Natural killer cell (primary cell): ENCODE measurements at places on chromosomes 7 and 10.

- H3K4me3 ChIP-seq = no peak overlapping the region
- DNase-seq = no peak
- no peaks in the 10 kb centered on the region for H3K4me1 ChIP-seq
- no peaks in the 10 kb centered on the region for H3K27me3 ChIP-seq
- H3K27ac ChIP-seq = no peak overlapping the region
- H3K36me3 ChIP-seq = no peaks in the 10 kb centered on the region
These were observed 16.0 kb downstream of the TET1 start for GRCh38 chr10:68576118-68576517.

- no peaks in the 10 kb centered on the region for H3K4me1 ChIP-seq
- H3K36me3 ChIP-seq = no peaks in the 10 kb centered on the region
- H3K27ac ChIP-seq = no peak overlapping the region
- no peak overlapping the region for H3K4me3 ChIP-seq
- H3K27me3 ChIP-seq = no peaks in the 10 kb centered on the region
These were observed 248.1 kb upstream of the HABP2 start for GRCh38 chr10:113304726-113305125.

GRCh38 chr7:121440857-121441503 is 44.9 kb upstream of the FAM3C start:
- H3K36me3 ChIP-seq = no peaks in the 10 kb centered on the region
- peak overlapping the region; percentile 79 for H3K27ac ChIP-seq
- peak; percentile 27 for DNase-seq
- H3K4me3 ChIP-seq = peak overlapping the region; percentile 18
- H3K4me1 ChIP-seq = peaks cover 21% of the 10 kb centered on the region
- no peaks in the 10 kb centered on the region for H3K27me3 ChIP-seq

- H3K4me1 ChIP-seq = peaks cover 5% of the 10 kb centered on the region
- no peak overlapping the region for H3K4me3 ChIP-seq
- H3K36me3 ChIP-seq = no peaks in the 10 kb centered on the region
- H3K27ac ChIP-seq = no peak overlapping the region
These were observed 2.9 kb downstream of the MYH16 start for GRCh38 chr7:99275496-99275895.

- H3K27me3 ChIP-seq = no peaks in the 10 kb centered on the region
- H3K36me3 ChIP-seq = no peaks in the 10 kb centered on the region
- no peak for DNase-seq
- no peaks in the 10 kb centered on the region for H3K4me1 ChIP-seq
These were observed 113.8 kb downstream of the PRPF18 start for GRCh38 chr10:13700473-13701144.

DNA sequence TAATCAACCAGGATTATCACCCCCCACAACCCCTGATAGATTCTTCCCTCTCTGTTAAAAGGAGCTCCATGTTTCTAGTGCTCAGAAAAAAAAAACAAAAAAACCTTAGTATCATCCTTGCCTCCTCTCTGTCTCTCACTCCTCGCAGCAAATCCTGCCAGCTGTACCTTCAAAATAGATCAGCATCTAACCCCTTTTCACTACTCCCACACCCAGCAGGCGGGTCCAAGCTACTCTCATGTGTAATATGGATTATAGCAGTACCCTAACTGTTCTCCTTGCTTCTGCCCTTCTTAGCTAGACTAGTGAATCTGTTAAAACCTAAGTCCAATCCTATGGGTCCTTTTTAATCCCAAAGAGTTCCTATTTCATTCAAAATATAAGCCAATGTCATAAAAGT is 667.4 kb downstream of the MAGI2 start:
- H3K36me3 ChIP-seq = no peaks in the 10 kb centered on the region
- no peaks in the 10 kb centered on the region for H3K27me3 ChIP-seq
- H3K4me3 ChIP-seq = no peak overlapping the region

DNA sequence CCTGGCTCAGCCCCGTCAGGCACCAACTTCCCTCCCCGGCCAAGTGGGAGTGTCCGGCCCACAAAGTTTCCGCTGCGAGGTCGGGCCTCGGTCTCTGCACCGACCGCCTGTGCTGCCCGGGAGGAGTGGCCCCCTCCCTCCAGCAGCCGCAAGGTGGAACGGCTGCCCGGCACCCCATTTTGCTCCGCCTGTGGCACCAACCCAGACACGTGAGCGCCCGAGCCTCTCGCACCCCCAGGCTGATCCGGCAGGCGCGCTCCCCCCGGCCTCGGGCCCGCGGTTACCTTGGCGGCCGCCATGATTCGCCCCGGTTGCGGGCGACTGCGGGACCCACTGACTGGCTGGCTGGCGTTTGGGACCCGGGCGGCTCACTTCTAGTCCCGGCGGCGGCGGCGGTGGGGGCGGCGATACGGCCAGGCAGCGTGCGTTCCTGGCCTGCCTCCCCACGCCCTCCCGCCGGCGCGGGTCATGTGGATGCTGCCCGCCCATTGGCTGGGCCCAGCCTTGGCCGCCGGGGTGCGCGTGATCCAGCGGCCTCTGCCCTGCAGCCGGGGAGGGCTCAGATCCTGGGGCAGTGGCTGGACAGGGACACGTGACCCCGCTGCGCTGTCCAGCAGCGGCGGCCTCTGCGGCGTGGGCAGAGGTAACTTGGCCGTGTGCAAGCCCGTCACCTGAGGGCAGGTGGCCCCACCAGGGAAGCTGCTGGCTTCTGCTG is at the start of gene SLC25A13:
Gene SLC25A13, minus strand, starts transcription at position 441 of the 715 bp plus-strand sequence. Its CDS starts 142 bp downstream, at position 299.
- no peaks in the 10 kb centered on the region for H3K36me3 ChIP-seq
- H3K4me1 ChIP-seq = peaks cover 4% of the 10 kb centered on the region
- peak; percentile 59 for DNase-seq
- H3K4me3 ChIP-seq = peak within 1 kb of the TSS; percentile 92
- no peaks in the 10 kb centered on the region for H3K27me3 ChIP-seq
- peak within 1 kb of the TSS; percentile 90 for H3K27ac ChIP-seq

DNA sequence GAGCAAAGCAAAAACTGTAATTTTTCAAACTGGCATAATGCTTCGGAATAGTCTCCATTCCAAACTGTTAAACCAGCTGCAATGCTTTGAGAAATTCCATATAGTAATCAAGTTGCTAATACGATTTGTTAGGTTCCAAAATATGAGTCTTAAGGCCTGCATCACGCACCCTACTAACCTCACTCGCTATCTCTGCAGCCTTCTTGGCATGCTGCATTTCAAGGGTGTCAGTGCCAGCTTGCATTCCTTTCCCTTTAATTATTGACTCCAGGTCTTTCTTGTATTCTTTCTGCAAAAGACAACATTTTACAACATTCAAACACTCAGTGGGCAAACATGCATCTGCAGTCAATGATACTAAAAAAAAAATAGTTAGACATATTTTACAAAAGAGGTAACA is 61.8 kb downstream of the NEBL start:
- H3K27me3 ChIP-seq = no peaks in the 10 kb centered on the region
- H3K27ac ChIP-seq = no peak overlapping the region
- no peak for DNase-seq

- H3K4me1 ChIP-seq = peaks cover 17% of the 10 kb centered on the region
- peak overlapping the region; percentile 76 for H3K4me3 ChIP-seq
- H3K27ac ChIP-seq = peak overlapping the region; percentile 68
- no peak for DNase-seq
- H3K36me3 ChIP-seq = no peaks in the 10 kb centered on the region
- no peaks in the 10 kb centered on the region for H3K27me3 ChIP-seq
These were observed 1.7 kb downstream of the ZEB1 start for GRCh38 chr10:31320550-31321211.

GRCh38 chr10:35896001-35896400 is 253.9 kb upstream of the FZD8 start:
- H3K27ac ChIP-seq = no peak overlapping the region
- H3K4me1 ChIP-seq = no peaks in the 10 kb centered on the region
- H3K27me3 ChIP-seq = no peaks in the 10 kb centered on the region
- no peaks in the 10 kb centered on the region for H3K36me3 ChIP-seq
- DNase-seq = no peak

DNA sequence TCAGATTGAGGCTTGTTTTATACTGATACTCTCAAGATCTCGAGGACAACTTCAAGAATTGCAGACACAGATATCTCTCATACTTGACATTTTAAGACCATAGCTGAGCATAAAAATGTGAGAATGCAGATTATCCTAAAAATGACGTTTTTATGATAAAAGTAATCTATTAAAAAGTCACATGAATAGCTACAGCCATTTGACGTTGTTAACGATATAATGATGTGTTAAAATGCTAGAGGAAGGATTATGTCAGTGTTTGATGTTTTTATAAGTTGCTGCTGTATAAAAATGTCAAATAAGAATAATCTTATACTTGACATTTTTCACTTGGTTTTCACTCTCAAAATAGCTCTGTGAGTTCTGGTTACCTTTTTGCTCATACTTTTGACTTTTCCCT is 67.1 kb upstream of the NPVF start:
- DNase-seq = no peak
- no peaks in the 10 kb centered on the region for H3K27me3 ChIP-seq
- no peaks in the 10 kb centered on the region for H3K36me3 ChIP-seq
- no peak overlapping the region for H3K27ac ChIP-seq
- no peak overlapping the region for H3K4me3 ChIP-seq
- H3K4me1 ChIP-seq = no peaks in the 10 kb centered on the region

- H3K27me3 ChIP-seq = no peaks in the 10 kb centered on the region
- DNase-seq = no peak
- no peaks in the 10 kb centered on the region for H3K36me3 ChIP-seq
- H3K4me1 ChIP-seq = no peaks in the 10 kb centered on the region
These were observed 139.0 kb downstream of the DOCK1 start for GRCh38 chr10:127044186-127044585.

DNA sequence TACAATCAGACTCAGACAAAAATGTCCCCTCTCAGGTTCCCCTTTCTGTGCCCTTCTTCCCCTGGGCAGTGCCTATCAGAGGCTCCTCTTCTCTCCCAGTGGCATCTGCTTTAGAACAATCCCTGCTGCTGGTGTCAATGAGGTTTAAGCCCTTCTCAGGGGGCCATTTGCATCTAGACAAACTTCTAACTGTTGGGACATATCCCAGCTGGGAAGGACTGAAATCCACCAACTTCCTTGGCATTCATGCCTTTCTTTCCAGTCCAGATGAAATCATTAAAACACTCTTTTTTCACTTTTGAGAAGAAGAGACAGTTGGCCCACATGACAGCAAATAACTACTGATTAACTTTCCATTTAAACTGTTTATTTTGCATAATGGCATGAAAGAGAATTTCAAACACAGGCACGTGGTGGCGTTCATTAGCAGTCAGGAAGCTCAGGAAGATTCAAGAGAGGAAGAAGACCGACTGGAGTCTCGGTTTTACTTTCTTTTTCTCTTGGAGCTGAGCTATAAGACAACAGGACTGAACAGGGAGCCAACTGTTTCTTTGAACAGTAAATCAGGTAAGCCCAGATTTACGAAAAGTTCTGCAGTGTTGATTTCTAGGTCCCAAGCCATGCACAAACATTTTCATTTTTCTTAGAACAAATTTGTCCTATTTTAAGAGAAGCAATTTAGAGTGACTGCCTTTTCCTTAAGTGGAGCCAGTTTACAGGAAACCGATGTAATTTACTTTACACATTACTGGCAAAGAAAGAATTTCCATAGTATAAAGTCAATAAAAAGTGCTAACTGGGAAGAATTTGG is at the start of gene GIMAP2:
Gene GIMAP2, plus strand, starts transcription at position 488 of the 811 bp plus-strand sequence. CDS start 1,354 bp downstream, outside the sequence.
- H3K27ac ChIP-seq = peak within 1 kb of the TSS; percentile 96
- peaks cover 20% of the 10 kb centered on the region for H3K36me3 ChIP-seq
- peak within 1 kb of the TSS; percentile 92 for H3K4me3 ChIP-seq
- H3K4me1 ChIP-seq = peaks cover 55% of the 10 kb centered on the region
- no peaks in the 10 kb centered on the region for H3K27me3 ChIP-seq

GRCh38 chr7:98420966-98421612 is 20.2 kb upstream of the BAIAP2L1 start:
- H3K27ac ChIP-seq = no peak overlapping the region
- H3K4me1 ChIP-seq = peaks cover 2% of the 10 kb centered on the region
- H3K4me3 ChIP-seq = no peak overlapping the region
- DNase-seq = peak; percentile 21

GRCh38 chr7:73482746-73483145 is 39.3 kb downstream of the BAZ1B start:
- no peak overlapping the region for H3K27ac ChIP-seq
- no peaks in the 10 kb centered on the region for H3K4me1 ChIP-seq
- no peak for DNase-seq
- H3K27me3 ChIP-seq = no peaks in the 10 kb centered on the region
- no peak overlapping the region for H3K4me3 ChIP-seq

DNA sequence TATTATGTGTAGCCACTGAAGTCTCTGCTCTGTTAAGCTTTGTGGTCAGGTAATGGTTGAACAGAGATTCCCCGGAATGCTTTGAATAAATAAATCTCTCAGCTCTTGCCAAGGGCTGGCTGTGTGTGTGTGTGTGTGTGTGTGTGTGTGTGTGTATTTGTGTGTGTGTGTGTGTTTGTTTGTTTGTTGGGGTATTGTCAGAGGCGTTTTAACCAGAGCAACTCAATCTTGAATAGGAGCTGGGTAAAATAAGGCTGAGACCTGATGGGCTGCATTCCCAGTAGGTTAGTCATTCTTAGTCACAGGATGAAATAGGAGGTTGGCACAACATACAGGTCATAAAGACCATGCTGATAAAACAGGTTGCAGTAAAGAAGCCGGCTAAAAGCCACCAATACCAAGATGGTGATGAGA is 256.2 kb upstream of the CACNA2D1 start:
- no peaks in the 10 kb centered on the region for H3K4me1 ChIP-seq
- DNase-seq = no peak
- no peaks in the 10 kb centered on the region for H3K27me3 ChIP-seq

DNA sequence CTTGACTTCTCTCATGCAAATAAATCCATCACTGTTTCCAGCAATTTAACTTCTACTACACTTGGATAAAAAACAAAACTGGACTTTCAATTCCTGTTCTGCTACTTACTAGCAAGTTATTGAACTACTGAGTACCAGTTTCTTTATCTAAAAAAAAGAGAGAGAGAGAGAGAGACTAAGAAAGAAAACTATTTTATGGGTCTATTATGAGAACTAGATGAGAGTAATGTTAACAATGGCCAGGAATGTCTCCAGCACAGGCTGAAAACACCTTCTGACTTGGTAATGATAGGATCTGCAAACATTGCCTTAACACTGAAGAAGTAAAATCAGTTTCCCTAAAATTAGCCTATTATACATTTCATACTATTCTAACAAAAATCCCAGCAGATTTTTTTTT is 5.2 kb downstream of the TSPAN12 start:
- DNase-seq = no peak
- no peaks in the 10 kb centered on the region for H3K36me3 ChIP-seq
- H3K4me1 ChIP-seq = peaks cover 9% of the 10 kb centered on the region
- H3K27ac ChIP-seq = no peak overlapping the region

- H3K27me3 ChIP-seq = peaks cover 10% of the 10 kb centered on the region
- no peaks in the 10 kb centered on the region for H3K36me3 ChIP-seq
- peaks cover 18% of the 10 kb centered on the region for H3K4me1 ChIP-seq
- no peak overlapping the region for H3K27ac ChIP-seq
These were observed 575 bp downstream of the DLG5 start for GRCh38 chr10:77925795-77926565.
